A549 treated with CpdA at 1 μM for 4 hours (cell line): ENCODE measurements at places on chromosomes 3 and 15. TPM values are rescaled to one million over a fixed set of nuclear protein-coding genes. Genes with fewer than 3 reads are reported as not detected.

Gene CD200R1L
- total RNA-seq: not detected in 5 replicates

Gene LRRIQ4
- total RNA-seq: not detected in 5 replicates

Gene STRC
- total RNA-seq: 0.09 to 0.45 TPM (median 0.13 TPM) in 5 replicates

Gene MYLK
- total RNA-seq: 11.5 to 20.2 TPM (median 14.1 TPM) in 5 replicates

Gene PPARG
- total RNA-seq: 38.4 to 42.6 TPM (median 41.7 TPM) in 5 replicates

Gene PPP2R3A
- total RNA-seq: 2.3 to 3.8 TPM (median 2.9 TPM) in 5 replicates

Gene SCG5
- total RNA-seq: 2.1 to 2.6 TPM (median 2.3 TPM) in 5 replicates

Gene KNG1
- total RNA-seq: not detected in 5 replicates

Gene TMEM44
- 8.0 to 13.4 TPM (median 11.4 TPM) in 5 replicates for total RNA-seq

Gene CPN2
- total RNA-seq: not detected in 5 replicates

Gene UPK1B
- total RNA-seq: 10.7 to 13.6 TPM (median 12.5 TPM) in 5 replicates
